RWPE1 (cell line): ENCODE measurements at places on chromosomes 6 and 20.

DNA sequence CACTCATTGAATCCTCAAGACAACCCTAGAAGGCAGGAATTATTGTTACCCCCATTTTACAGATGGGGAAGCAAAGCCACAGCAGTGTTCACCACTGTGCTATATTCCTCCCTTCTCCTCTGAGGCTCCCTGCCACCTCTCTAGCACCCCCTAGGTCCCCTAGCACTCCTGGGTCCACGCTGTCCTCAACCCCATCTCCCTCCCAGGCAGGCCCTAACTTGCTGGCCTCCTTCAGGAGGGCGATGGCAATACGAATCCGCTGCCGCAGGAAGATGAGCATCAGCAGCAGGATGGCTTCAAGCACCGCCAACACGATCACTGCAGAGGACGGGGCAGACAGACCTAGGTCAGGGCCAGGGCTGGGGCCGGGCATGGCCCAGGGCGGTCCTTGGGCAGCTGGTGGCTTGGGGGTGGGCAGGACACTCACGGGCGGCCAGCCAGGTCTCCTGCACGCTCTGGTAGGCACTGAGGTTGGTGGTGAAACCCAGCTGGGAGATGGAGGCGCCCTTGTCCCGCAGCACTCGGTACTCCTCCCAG lies 7.8 kb upstream of the NEU1 start:
- no peak for DNase-seq

GRCh38 chr6:120378582-120379220 lies 955.6 kb downstream of the TBC1D32 start:
- peak; percentile 26 for DNase-seq

GRCh38 chr6:136149311-136149710 lies 100.8 kb downstream of the MTFR2 start:
- DNase-seq, result no peak

DNA sequence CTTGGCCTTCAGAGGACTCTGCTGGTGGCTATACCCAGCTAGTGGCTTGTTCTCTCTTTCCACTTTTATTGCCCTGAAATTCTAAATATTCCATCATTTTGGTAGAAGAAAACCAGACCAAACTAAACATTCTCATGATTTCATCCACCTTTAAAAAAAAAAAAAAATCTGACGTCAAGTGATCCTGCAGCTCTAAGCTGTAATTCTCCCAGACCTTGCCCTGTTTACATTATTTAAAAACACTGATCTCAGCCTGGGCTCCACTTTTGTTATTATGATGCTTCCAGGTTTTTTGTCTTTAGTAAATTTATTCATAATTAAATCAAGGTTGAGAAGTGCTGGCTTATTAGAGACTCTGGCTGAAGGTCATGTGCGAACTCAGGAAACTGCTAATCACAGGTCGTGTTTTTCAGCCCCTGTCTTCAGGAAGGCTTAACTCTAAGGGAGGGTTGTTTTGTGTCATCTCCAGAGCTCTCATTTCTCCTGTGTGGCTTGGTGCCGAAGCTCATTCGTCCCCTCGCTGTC lies 114.4 kb downstream of the MTHFD1L start:
- no peak for DNase-seq

DNA sequence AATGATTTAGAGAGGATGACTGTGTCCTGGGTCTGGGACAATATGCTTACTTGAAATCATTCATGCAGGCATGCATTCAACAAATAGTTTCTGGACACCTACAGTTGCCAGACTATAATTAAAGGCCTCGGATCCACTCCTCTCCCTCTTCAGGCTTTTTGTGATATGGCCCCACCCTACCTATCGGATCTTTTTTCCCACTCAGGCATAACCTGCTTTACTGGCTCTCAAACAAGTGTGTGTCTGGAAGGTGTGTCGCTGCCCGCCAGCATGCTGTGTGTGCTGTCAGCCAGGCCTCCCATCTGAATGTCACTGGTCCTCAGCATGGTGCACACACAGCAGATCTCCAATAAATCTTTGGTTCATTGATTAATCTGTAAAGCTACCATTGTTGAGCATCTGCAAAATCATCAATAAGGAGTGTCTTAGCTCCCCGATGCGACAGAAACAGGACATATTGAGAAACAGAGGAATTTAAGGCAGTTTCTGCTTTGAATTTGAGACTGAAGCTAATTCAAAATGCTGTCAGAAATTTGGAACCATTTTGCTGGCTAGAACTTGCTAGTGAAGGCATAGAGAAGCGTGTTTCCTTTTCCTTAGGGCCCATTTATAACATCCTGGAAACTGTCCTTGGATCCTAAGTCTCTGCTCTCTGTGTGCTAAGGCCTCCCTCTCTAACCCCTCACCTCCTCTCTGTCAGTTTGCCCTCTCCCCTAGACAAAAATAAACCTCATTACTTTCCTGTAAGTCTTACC lies 23.5 kb upstream of the CCN6 start:
- no peak for DNase-seq

- DNase-seq, result no peak
Measured at GRCh38 chr6:113065611-113066010, 718.5 kb downstream of the RFPL4B start.

DNA sequence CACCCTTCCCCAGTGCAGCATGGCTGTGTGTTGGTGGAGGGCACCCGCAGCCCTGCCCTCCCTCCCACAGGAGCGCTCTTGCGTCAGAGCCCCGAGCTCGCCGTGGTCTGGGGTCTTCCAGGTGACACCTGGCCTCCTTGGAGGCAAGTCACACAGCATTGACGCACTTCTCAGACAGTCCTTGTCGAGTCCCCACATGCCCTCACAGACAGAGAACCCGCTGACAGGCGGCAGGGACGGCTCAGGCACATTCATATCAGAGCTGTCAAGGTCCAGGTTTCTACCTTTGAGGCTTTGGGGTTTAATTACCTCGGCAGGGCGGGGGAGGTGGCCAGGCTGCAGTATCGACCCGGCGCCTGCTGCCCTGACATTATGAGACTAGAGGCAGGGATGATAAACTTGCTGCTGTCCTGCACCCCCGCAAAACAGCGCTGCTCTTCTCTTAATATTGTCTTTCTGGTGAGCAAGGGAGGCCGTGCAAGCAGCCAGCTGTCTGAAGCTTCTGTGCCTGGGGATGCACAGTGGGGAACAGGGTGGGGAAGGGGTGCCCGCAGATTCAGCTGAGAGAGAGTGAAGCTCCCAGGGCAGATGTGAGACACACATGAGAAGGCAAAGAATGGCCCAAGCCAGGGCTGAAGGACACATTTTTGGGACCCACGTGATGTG lies 4.7 kb downstream of the NPEPL1 start:
- no peak for DNase-seq

DNA sequence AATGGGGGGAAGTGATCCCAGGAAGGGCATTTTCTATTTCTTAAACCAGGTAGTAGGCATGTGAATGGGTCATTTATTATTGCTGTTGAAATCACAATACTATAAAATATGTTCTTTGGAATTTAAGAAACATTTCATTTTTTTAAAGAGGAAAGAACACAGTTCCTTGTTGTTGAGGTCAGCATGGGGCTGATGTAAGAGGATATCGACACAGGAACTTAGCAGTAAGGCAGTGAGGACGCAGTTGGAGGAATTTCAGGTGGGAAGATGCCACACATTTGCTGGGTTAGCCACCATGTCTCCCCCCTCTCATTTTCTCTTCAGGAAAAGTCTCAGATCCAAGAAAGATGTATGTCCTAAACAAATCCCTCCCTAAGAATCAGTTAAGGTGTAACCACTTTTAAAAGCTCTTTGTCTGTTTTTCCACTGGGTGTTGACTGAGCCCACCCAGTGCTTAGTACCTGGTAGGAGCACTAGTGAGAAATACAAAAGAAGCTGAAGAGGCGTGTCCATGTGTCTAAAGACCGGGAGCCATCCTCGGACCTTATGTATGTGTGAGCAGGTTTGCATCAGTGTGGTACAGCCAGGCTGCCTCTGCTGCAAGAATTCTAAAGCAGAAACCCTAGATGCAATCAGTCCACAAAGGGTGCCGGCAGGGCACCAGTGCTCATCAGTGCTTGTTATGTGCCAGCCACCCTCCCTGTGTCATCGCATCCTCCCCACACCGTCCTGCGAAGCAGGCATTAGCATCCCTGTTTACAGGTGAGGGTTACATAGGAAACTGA lies 98.9 kb downstream of the TCP11 start:
- DNase-seq, result no peak

GRCh38 chr6:139858429-139858828 lies 484.0 kb upstream of the CITED2 start:
- DNase-seq, result no peak

DNA sequence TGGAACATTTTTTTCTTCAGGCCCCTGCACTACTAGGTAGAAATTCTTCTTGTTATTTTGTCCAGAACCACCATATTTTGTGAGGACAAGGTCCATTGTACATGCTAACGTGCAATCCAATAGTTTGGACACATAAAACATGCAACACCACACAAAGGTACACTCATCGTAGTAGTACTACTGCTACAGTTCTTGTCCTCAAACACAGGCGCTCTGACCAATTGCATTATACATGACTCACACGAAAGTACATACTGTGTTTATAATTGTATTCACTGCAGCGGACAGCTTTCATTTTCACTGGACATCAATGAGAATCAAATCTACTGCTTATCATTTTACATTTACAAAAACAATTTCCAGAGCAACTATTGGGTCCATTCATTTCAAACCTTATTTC lies 15.3 kb upstream of the SMLR1 start:
- no peak for DNase-seq

DNA sequence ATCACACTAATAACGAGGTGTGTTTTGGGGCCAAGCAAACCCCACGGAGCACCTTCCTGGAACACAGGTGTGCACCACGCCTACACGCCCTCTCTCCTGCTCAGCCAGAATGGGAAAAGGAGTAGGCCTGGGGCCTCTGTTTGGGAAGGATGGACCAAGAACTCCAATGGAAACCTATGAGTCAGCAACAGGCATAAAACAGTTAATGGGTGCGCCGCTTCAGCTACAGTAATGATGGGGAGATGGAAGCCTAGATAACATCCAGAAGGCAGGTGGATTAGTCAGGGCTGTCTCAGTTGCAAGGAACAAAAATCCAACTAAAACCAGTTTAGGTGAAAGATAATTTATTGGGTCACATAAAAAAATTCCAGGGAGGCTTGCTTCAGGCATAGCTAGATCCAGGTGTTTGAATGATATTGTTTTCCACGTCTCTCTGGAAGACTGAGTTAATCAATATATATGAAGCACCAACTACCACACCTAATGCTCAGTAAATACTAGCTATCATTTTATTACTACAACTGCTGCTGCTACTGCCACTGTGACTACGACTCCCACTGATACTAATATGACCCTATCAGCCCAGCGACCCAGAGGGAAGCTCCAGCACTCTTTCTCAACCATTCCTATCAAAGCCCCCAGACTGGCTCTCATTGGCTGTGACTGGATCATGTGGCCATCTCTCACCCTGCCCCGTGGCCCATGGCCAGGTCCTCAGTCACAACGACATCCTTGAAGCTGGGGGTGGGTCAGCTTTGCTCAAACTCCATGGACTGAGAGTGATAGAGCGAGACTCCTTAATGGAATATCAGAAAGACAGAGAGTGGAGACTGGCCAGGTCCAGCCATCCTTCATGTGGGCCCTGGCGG lies 155.2 kb upstream of the PTPN1 start:
- peak; percentile 71 for DNase-seq

GRCh38 chr6:7047966-7048365 lies 59.8 kb upstream of the RREB1 start:
- DNase-seq, result no peak

DNA sequence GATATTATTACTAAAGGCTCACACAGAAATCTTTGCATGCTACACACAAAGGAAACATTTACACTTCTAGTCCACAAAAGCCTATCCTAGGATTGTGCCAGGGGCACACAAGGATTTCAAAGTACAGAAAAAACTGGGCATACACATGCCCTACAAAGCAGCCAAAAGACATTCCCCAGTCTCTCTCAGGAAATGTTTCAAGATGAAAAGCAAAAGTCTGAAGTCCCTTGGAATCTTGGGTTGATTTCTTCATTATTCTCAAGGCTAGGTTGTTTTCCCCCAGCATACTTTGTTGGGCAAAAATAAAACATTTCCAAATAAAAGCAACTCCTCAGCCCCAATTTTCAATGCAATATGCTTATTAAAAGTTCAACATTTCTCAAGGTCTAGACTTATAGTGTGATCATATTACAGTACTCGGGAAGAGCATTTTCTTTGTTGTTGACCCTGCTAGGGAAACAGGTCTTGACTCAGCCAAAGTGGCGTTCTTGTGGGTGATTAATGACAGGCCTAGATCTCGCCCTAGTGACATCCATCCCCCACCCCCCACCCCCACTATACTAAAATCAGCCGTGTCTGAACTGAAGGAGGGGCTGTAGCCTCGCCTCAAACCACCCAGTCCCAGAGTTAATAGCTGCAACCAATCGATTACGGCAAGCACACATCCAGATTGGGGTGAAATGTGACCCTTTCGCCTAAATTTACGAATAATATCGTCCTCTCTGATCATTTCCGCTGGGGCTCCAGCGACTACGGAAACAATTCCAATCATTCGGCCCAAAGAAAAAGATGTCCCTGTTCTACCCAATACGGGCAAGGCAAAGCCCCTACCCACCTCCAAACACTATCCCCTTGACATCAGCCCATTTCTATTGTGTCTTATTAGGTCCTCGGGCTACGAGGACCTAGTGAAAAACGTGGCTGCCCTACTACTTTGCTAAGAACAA lies 1.4 kb downstream of the AKIRIN2 start:
- DNase-seq, result peak; percentile 63

GRCh38 chr20:49624317-49624716 lies 56.4 kb upstream of the PTGIS start:
- no peak for DNase-seq

DNA sequence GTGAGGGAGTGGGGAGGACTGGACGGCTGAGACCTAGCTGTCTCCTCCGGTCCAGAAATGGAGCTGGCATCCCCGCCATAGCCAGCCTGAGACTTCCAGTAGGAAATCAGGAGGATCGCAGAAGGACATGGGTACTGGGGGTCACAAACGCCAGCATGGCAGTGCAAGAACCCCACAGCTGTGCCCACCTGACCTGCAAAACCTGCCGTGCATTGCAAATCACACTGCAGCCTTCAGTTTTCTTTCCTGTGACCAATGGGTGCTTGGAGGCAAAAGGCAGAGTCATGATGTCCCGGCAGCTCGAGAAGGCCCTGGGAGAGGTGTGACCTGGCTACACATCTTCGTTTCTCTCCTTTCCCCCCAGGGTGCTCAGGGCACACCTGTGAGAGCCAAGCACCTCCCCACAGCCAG lies 23.3 kb upstream of the PHACTR3 start:
- DNase-seq, result no peak

- DNase-seq, result no peak
Measured at GRCh38 chr6:35681298-35681697, 7.4 kb downstream of the FKBP5 start.

GRCh38 chr20:688809-689212 lies 13.2 kb upstream of the SCRT2 start:
- DNase-seq, result no peak

GRCh38 chr6:19929312-19929711 lies 92.1 kb downstream of the ID4 start:
- DNase-seq, result no peak

GRCh38 chr6:5946181-5946580 lies 60.5 kb downstream of the NRN1 start:
- no peak for DNase-seq

GRCh38 chr6:7241709-7242645 lies 71.0 kb downstream of the SSR1 start:
- no peak for DNase-seq
